ENCODE measurements at places on chromosomes 12 and 14.
A peak's percentile ranks its signal among the peaks of the same experiment; 100 is the strongest.

- H3K4me1 ChIP-seq = no peaks in the 10 kb centered on the region
- H3K4me3 ChIP-seq = no peak overlapping the region
- no peak for ATAC-seq
- H3K27ac ChIP-seq = no peak overlapping the region
- H3K36me3 ChIP-seq = no peaks in the 10 kb centered on the region
These were observed 536 bp upstream of the TUNAR start for GRCh38 chr14:95875831-95876760.

GRCh38 chr12:9736936-9737705 is 4.2 kb upstream of the CLECL1 start:
- H3K27me3 ChIP-seq = no peaks in the 10 kb centered on the region
- H3K27ac ChIP-seq = peak overlapping the region; percentile 69
- ATAC-seq = no peak

DNA sequence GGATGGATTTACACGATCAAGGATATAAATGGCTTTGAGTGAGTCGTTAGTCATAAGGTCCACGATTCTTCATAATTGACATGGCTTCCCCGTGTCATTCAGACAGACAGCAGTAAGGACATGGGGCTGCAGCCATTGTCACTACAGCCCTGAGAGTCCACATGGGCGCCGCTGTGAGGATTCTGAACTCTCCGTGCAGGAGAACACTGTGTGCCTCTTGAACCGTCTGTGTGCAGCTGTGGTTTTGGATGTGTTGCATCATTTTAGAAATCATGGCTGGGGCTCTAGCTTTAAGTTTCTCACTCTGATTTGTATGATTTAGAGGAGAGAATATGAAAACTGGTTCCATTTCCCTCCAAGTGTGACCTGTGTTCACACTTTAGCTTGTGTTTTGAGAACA is 47.2 kb downstream of the NPAS3 start:
- no peaks in the 10 kb centered on the region for H3K36me3 ChIP-seq
- peaks cover 11% of the 10 kb centered on the region for H3K27me3 ChIP-seq
- H3K27ac ChIP-seq = no peak overlapping the region
- H3K4me3 ChIP-seq = no peak overlapping the region
- H3K4me1 ChIP-seq = no peaks in the 10 kb centered on the region

- peaks cover 40% of the 10 kb centered on the region for H3K4me1 ChIP-seq
- no peaks in the 10 kb centered on the region for H3K27me3 ChIP-seq
- H3K36me3 ChIP-seq = peaks cover under 1% of the 10 kb centered on the region
These were observed 7.0 kb downstream of the CORO1C start for GRCh38 chr12:108724054-108724889.

DNA sequence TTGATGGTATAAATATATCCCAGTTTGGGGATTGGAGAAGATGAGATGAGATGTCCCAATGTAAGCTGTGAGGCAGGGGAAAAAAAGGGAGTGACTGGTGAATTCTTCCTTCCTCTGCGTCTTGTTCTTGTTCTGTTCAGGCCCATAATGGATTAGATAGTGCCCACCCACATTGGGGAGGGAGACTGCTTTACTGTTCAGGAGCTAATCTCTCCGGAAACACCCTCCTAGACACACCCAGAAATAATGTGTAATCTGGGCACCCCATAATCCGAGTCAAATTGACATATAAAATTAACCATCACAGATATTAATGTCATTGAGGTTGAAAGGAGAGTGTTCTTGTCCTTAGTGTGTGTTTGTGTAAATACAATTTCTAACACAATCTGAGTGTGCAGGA is 29.3 kb downstream of the ETV6 start:
- peaks cover 13% of the 10 kb centered on the region for H3K36me3 ChIP-seq
- ATAC-seq = no peak
- no peaks in the 10 kb centered on the region for H3K27me3 ChIP-seq
- H3K4me3 ChIP-seq = no peak overlapping the region
- H3K4me1 ChIP-seq = peaks cover 36% of the 10 kb centered on the region

- ATAC-seq = peak; percentile 35
- H3K27me3 ChIP-seq = peaks cover 3% of the 10 kb centered on the region
- no peak overlapping the region for H3K27ac ChIP-seq
- no peak overlapping the region for H3K4me3 ChIP-seq
These were observed 17.8 kb upstream of the BCL7A start for GRCh38 chr12:122003651-122004611.

DNA sequence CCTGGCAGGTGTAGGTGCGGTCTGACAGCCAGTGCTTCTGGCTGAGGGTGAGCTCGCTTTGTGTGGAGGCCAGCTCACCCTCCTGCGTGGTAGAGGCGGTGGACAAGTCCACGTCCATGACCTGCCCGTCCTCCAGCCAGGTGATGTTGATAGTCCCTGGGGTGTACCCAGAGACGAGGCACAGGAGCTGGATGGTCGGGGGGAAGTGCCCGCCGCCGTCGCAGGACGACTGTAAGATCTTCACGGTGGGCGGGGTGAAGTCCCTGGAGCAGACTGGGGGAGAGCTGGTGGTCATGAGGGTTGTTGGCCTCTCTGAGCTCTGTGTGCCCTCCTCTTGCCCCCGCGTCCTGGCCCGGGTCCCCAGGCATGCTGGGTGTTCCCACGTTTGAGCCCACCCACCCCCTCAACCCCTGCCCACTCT is 74.6 kb downstream of the TMEM121 start:
- no peak overlapping the region for H3K4me3 ChIP-seq
- no peaks in the 10 kb centered on the region for H3K27me3 ChIP-seq
- H3K4me1 ChIP-seq = no peaks in the 10 kb centered on the region
- ATAC-seq = no peak
- H3K27ac ChIP-seq = no peak overlapping the region

GRCh38 chr12:6828781-6829535 is 751 bp downstream of the P3H3 start:
- no peaks in the 10 kb centered on the region for H3K36me3 ChIP-seq
- H3K27ac ChIP-seq = peak overlapping the region; percentile 72
- H3K4me3 ChIP-seq = peak overlapping the region; percentile 86
- H3K4me1 ChIP-seq = peaks cover 22% of the 10 kb centered on the region

- no peak for ATAC-seq
- no peaks in the 10 kb centered on the region for H3K36me3 ChIP-seq
- H3K4me3 ChIP-seq = no peak overlapping the region
- H3K27ac ChIP-seq = no peak overlapping the region
These were observed 63.8 kb downstream of the CPSF2 start for GRCh38 chr14:92185559-92185958.

GRCh38 chr12:116920939-116921338 is 10.2 kb downstream of the FBXW8 start:
- H3K4me1 ChIP-seq = peaks cover 51% of the 10 kb centered on the region
- no peaks in the 10 kb centered on the region for H3K27me3 ChIP-seq
- no peak overlapping the region for H3K27ac ChIP-seq
- H3K36me3 ChIP-seq = peaks cover 9% of the 10 kb centered on the region
- H3K4me3 ChIP-seq = no peak overlapping the region

GRCh38 chr12:115312901-115313300 is 628.9 kb upstream of the TBX3 start:
- H3K27ac ChIP-seq = no peak overlapping the region
- no peaks in the 10 kb centered on the region for H3K36me3 ChIP-seq
- no peak overlapping the region for H3K4me3 ChIP-seq
- no peak for ATAC-seq

DNA sequence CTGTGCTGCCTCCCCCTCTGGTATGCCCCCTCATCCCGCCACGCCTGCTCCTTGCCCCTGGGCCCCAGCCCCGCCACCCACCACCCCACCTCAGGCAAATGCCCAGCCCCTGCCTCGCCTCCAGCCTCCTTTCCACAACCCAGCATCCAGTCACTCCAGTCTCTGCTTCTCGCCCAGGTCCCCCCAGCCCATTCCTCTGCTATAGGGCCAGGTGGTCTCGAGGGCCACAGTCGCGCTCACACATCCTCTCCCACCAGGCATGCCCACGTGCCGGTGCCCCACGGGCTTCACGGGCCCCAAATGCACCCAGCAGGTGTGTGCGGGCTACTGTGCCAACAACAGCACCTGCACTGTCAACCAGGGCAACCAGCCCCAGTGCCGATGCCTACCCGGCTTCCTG is 6.1 kb upstream of the NXPH4 start:
- ATAC-seq = no peak
- no peaks in the 10 kb centered on the region for H3K36me3 ChIP-seq
- H3K27me3 ChIP-seq = peaks cover 22% of the 10 kb centered on the region
- no peak overlapping the region for H3K4me3 ChIP-seq
- no peak overlapping the region for H3K27ac ChIP-seq

GRCh38 chr12:115303723-115304309 is 619.8 kb upstream of the TBX3 start:
- H3K4me3 ChIP-seq = no peak overlapping the region
- no peak overlapping the region for H3K27ac ChIP-seq
- no peaks in the 10 kb centered on the region for H3K27me3 ChIP-seq
- no peaks in the 10 kb centered on the region for H3K36me3 ChIP-seq
- H3K4me1 ChIP-seq = no peaks in the 10 kb centered on the region

- no peak for ATAC-seq
- H3K36me3 ChIP-seq = no peaks in the 10 kb centered on the region
- no peaks in the 10 kb centered on the region for H3K27me3 ChIP-seq
- no peak overlapping the region for H3K4me3 ChIP-seq
- H3K27ac ChIP-seq = no peak overlapping the region
These were observed 371.1 kb downstream of the FSCB start for GRCh38 chr14:44135972-44136371.

DNA sequence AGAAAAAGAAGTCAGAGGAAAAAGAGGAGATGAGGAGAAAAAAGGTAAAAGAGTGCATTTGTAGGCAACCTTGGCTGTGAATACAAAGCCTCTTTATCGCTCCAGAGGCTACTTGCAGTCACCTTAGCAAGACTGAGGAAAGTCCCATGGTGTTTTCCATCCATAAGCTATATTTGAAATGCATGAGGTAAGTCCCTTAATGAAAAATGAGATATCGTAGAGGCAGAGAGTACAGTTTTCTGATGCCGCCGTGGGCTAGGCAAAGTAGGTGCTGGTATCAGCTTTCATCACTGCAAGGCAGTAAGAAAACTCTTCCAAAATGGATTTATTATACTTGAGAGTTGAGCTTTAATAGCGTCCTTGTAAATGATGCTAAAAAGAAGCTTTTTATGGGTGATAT is 186.8 kb downstream of the ASCL1 start:
- no peaks in the 10 kb centered on the region for H3K36me3 ChIP-seq
- no peak for ATAC-seq
- H3K4me3 ChIP-seq = no peak overlapping the region
- H3K27ac ChIP-seq = no peak overlapping the region

DNA sequence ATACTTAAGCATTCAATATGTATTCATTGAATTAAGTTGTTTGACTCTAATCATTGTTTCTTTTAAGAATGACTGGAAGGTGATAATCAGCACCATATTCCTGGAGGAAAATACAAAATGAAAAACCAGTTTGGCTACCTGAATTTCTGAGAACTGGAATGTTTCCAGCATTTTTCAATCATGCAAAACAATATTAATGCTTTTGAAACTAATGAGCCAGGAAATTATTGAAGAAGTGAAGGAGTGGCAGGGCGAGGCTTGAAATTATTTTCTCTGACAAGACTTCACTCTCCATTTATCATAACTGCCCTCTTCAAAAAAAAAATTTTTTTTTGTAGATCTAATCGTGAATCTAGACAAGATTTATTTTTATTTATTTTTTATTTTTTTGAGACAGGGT is 19.0 kb downstream of the TMEM19 start:
- ATAC-seq = no peak
- no peak overlapping the region for H3K4me3 ChIP-seq
- H3K36me3 ChIP-seq = peaks cover 15% of the 10 kb centered on the region
- no peak overlapping the region for H3K27ac ChIP-seq
